ENCODE measurements at places on chromosomes 5 and 9. TPM values are rescaled to one million over a fixed set of nuclear protein-coding genes. Genes with fewer than 3 reads are reported as not detected.
A peak's percentile ranks its signal among the peaks of the same experiment; 100 is the strongest.

DNA sequence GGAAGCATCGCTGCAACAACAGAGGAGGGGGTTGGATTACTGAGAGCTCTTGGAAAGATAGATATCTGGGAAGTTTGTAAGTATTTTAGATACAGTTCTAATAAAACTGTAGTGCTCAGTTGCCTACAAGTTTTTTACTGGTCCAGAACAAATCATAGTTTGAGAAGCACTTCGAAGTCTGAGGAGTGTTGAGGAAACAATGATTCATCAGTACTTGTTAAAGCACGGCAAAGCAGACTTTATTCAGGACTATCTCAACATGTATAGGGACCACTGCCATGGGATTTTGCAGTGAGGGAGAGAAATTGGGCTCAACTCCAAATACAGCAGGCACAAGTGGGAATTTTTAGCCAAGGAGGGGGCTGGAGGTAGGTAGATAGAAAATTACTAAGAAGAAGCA lies 25.3 kb upstream of the RECK start:
- DNase-seq, result peak; percentile 39

- no peak for DNase-seq
Observed at GRCh38 chr5:129097498-129098296, 3.1 kb downstream of the ISOC1 start.

GRCh38 chr9:15116130-15116580 lies 190.9 kb downstream of the TTC39B start:
- no peak for DNase-seq

GRCh38 chr5:38447056-38447455 lies 109.4 kb downstream of the LIFR start:
- DNase-seq, result no peak

DNA sequence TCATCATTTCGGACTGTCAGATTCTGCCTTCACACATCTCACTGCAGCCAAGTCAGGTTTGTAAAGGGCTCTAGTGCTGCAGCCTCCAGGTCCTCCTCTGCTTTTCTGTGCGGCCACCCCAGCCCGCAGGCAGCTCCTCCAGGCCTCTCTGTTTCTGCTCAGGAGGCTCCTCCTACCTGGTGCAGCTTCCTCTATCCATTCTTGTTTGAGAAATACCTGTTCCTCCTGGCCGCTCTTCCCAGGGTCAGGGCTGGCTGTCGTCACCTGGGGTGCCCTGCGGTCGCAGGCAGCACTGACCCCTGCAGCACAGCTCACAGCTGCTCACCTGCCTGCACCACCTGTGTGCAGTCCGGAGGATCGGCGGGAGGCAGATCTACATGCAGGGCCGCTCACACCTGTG lies 387.7 kb upstream of the IRX4 start:
- DNase-seq, result no peak

Gene PCDHB4
- 0.13 TPM for total RNA-seq

All from bronchial epithelial cell (primary cell).